Prostate gland (tissue), 2 donors: ENCODE measurements at places on chromosomes 2 and 18.

GRCh38 chr2:222613715-222614331 is 42.1 kb downstream of the FARSB start:
- no peak for DNase-seq

DNA sequence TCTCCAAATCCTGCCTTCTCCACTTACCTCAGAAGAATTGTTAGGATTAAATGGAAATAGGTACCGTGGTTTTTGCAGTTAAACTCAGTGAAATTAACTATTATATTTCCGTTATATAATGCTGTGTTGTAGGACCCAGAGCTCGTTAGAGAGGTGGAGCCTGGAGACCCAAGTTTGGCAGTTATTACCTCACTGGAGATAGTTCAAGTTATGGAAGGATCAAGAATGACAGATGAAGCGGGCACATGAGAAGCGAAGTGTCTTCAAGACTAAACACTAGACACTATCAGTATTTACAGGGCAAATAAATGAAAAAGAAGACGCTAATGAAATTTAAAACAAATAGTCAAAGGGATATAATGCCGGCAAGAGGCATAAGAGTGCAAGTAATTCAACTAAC is 866 bp downstream of the CWC22 start:
- no peak for DNase-seq

DNA sequence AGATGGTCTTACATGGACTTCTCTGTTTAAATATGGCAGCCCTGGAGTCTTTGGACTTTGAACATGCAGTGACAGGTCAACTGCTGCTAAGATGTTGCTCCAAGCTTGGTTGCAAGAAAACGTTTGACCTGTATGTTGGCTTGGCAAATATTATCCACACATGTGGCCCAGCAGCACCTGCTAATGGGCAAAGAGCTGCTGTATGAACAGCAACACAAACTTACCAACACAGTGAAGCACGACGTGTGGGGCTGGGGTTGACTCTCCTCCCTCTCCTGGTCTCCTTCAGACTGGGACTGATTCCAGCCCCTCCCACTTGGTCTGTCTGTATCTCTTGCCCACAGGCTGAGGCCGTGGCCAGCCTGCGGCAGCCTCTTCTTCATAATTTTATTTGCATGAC is 3.8 kb downstream of the KCNE4 start:
- no peak for DNase-seq

- DNase-seq = no peak
These were observed 99.1 kb downstream of the TACR1 start for GRCh38 chr2:75100011-75100800.
